Stimulated activated CD4-positive, alpha-beta T cell treated with anti-CD3 and anti-CD28 coated beads, Interleukin-15, amount 100 ng/mL, for 48 hours (primary cell): ENCODE measurements at places on chromosomes 2 and 18.

DNA sequence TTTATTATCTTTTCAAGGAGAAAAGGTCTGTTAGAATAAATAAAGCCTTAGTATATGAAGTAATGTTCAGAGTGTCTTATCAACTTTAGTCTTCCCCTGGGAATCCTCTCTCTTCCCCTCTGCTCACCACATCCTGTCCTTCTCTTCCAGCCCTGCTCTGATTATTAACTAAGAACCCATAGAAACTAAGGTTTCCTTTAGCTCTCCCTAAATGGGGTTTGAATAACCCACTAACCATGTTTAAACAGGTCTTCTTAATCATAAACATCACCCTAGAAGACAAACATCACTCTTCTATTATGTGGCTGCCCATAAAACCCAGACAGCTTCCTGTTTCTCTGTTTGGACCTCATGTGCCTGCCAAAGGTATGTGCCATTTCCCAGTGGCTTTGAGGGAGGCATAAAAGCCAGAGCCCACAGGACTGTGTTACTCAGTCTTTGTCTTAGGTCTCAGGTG is 50.1 kb downstream of the SLC14A1 start:
- DNase-seq = no peak

GRCh38 chr2:183284606-183285005 is 160.4 kb downstream of the NUP35 start:
- DNase-seq = no peak

DNA sequence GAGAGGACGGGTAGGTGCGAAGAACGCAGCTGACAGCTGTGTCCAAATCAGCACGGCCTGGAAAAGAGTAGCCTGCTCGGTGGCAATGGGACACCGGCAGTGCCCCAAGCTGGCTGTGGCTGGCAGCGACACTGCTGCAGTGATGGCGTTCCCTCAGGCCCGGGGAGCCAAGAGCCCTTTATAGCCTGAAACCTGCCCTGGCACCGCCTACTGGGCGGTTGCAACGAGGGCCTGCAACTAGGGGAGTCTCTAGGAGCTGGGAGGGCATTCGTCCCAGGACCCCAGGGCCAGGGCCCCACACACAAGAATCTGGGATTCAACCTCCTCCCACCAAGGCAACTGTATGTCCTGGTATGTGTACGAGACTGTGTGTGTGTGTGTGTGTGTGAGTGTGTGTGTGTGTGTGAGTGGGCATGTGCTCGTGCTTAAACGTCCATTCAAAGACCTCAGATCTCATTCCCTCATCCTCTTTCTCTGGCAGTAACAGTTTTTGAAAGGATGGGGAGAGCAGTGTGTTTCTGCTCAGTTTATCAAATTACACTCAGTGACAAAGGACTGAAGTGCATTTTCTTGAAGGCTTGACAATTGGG is 6.8 kb upstream of the CYP26B1 start:
- no peak for DNase-seq

DNA sequence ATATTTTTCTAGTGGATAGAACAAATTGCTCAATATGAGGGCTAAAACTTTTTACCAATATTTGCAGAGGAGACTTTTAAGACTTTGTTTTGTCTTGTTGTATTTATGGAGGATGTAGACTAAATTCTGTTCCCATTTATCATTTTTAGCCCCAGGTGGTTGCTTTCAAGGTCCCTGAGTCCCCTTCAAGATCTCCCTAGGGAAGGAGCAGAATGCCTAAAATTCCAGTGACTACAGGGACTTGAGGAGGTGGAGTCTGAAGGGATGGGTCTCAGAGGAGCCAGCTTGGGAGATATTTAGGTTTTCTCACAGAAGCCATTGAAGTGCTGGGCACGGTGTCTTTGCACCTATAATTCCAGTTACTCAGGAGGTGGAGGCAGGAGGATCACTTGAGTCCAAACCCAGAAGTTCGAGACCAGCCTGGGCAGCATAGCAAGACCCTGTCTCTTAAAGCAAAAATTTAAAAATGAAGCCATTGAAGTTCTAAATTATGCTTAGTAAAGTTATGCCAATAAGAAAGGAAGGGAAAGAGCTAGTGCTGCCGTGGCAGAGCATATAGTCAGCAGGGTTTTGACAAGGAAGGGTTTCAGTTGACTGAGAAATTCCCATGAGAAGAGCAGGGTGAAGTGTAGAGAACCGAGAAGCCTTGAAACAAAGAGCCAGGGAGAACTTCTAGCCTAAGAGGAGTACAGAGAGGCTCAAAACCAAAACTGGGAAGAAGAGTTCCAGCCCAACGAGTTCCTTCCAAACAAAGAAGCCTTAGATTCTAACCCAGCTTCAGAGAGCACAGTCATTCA is 43.4 kb downstream of the COMMD1 start:
- DNase-seq = no peak

GRCh38 chr2:175063741-175064140 is 58.6 kb upstream of the CHN1 start:
- DNase-seq = no peak

- DNase-seq = no peak
Measured at GRCh38 chr2:229050133-229050532, 221.0 kb downstream of the PID1 start.

DNA sequence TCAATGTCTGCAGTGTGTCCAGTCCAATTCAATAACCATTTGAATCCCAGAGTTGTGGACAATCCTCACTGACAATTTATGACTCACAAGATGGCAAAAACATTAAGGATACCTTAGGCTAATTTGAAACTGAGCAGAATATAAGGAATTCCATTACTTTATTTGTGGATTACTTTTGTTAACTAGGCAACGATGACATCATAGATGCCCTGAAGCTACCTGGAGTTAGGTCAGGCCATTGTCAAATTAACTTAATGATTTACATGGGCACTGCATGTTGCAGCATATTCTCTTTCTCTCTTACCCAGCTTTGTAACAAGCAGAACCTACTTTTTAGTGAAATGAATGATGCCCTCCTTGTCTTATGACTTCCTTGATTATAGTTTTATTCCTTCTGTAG is 100.0 kb upstream of the CDCA7 start:
- DNase-seq = no peak

DNA sequence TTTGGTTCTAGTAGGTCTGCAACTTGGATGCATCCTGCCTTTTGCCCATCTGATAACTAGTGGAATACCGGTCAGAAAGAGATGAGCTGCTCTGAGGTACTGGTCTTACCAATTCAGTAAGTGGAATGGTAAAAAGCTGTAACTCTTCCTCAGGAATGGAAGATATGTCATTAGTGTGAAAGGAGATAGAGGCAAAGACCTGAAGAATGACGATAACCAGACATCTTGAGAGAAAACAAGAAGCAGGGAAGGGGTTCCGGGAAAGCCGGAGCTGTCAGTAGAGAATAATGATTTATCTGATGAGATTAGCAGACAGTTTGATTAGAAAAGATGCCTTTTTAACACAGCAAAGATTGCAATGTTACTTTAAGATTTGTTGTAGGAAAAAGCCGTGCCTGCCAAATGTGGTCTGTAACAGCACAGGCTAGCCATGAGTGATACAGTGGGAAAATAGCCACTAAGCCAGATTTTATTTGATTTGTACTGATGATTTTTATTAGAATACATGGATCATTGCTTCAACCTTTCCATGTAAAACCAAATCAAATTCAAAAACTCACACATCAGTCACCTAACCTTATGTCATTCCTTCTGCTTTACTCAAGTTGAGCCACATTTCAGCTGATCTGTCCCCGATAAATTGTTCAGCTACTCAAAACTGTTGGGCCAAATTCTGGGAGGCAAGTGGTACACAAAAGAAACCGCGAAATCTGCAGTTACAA is 110.0 kb downstream of the TCF4 start:
- DNase-seq = no peak

GRCh38 chr2:96623116-96623515 is 15.0 kb downstream of the KANSL3 start:
- DNase-seq = no peak

GRCh38 chr18:78642296-78642951 is 337.2 kb upstream of the SALL3 start:
- no peak for DNase-seq

DNA sequence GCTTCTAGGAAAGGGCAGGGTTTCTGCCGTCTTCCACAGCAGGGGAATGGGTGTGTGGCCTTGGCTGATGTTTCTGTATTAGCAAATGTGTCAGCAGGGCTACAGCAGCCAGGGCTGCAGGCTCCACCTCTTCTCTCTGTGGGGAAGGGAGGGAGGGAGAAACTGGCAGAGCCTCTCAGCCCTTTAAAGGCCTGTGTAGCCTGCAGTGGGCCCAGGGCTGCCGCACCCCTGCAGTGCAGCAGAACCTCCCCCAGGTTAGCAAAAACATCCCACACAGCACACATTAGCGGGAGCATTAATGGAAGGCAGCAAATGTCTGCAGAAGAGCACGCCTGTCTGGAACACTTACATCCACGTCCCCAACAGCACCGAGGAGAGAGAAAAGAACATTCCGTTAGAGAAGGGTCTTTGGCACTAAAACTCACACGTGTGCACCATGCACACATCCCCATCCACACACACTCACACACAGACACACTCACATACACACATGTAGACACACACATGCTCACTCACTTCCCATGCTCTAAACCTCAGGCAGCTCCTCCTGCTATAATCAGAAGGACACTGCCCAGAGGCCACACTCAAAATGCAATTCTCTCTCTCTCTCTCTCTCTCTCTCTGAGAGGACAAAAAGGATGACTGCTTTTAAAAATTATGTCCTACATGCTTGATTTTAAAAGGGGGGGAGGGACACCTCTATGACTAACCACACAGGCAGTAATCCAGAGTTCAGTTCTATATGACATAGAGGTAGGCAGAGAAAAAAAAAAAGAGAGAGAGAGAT is 24.1 kb downstream of the MRPL35 start:
- no peak for DNase-seq

DNA sequence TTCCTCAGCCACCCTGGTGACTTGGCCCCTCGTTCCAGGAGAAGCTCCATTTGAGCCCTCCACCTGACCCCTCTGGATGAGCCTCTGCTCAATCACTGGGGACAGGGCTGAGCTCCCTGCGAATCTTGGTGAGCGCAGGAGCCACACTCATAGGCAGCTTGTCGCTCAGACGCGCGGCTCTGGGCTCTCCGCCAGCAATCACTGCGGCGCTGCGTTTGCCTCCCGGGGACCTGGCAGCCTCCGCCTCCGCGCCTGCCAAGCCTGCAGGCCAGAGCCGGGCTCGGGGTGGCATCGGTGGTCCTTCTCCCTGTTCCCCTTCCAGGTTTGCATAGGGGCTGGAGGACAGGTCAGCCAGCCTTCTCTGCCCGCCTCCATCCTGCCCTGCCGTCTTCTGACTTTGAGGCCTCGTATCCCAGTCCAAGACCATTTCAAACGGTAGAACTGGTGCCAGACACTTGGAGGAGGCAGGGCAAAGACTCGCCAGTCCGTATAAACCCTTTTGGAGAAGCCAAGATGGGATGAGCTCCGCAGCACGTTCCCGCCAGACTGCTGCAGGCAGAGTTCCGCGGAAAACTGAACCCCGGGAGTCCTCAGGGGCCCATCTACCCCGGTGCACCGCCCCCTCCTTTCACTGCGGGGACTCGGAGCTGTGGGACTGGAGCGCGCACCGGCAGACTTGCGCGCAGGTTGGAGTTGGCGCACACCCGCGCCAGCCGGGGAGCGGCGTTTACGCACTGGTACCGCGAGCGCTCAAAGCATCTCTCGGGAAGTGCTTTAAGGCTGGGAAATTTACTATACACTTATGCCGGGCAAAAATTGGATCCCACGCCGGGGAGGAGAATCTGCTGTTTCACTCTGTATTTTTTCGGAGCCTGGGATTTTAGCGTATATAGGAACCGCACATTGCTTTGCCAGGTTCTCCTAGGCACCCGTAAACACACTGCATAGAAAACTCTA is 1.1 kb upstream of the TACR1 start:
- no peak for DNase-seq

- DNase-seq = no peak
Measured at GRCh38 chr2:26174691-26175465, 2.0 kb downstream of the GAREM2 start.

DNA sequence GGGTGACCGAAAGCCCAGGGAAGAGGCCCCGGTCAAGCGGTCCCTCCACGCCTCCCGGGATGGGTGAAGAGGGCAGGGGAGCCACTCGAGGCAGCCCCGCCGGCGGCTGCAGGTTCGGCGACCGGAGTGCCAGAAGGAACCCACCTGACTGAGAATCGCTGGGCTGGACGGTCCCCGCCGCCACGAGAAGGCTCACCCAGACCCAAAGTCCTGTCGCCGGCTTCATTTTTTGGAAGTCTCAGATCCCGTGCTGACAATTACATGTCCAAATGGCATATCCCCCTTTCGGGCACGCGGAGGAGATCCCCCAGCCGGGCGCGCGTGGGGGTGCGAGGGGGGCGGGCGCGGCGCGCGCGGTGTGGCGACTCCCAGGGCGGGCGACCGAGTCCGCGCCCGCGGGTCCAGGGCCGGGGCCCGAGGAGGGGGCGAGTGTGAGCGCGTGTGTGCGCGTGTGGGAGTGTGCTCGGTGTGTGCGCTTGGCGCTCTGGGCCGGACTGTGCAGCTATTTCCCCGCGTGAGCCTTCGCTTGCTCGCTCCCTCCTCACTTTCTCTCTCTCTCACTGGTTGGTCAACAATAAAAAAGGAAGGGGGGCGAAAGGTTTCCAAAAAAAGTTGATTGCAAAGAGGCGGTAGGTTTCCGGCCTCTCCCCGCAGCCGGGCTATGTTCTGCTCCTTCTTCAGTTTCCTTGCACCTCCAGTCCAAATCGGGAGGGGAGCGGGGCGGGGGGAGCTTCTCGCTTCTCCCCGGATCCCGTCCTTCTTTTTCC is at the start of gene ERBB4:
Gene ERBB4 (minus strand): TSS at position 498 of the 767 bp plus-strand sequence. CDS start 272 bp downstream, at position 226.
- no peak for DNase-seq

GRCh38 chr2:233369897-233370685 is 15.8 kb downstream of the DGKD start:
- no peak for DNase-seq

- no peak for DNase-seq
Measured at GRCh38 chr2:62501794-62502500, 4.0 kb downstream of the TMEM17 start.

DNA sequence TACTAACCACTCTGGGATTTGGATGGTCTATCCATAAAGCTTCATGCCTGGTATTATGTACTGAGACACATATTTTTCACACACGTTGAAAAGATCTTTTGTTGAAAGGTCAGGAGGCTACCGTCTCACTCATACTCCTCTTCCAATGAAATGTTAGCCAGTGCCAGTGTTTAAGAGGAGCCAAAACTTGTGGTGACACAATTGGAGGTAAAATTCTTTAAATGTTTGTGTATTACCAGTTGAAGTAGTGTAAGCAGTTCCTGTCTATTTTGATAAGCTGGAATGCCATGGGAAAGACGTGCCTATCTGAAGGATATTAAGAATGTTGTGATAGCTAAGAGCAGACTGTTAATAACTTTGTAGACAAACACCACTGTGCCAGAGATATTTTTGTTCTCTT is 32.1 kb downstream of the MARCHF7 start:
- DNase-seq = no peak

DNA sequence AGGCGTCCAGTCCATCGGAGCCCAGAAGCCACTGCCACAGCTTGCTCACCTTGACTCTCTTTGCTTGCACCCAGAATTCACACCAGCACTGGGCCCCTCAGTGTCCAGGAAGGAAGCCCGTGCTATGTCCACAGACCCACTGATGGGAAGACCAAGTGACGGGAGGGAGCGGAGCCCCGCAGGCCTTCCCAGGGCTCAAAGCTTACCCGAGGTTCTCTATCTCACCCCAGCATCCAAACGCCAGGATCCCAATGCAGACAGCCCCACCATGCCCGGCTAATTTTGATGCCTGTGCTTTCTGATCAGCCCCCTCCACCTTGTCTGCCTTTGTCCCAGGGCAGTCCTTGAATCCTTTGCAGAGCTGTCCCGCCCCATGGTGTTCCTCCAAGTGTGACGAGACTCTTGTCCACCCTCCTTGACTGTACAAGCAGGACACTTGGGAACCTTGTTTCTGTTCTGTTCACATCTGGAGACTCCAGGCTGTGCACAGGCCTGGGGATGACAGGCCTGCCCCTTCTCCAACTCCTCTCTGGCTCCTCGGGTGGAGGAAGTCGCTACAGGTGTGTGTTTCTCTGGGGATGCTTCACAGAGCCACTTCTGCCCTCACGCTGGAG is 12.0 kb downstream of the NPPC start:
- no peak for DNase-seq
